ENCODE measurements at places on chromosomes 5 and 9.

DNA sequence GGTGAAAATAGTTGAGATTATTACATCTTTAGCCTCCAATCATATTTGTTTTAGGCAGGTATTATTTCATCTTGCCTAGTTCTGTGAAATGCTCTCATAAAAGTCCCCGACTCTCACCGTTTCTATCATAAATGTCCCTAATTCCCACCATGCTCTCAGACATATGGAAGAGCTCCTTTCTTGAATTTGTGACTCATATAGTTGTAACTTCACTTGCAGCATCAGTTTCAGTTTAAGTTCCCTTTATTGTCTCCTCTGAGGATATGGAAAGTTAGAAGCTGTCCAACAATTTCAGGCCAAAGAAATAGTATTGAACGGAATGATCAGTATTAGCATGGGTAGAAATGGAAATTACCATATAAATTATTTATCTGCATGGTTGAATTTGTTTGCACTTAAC, 187.5 kb upstream of the NR4A3 start:
- DNase-seq = no peak

- peak; percentile 74 for DNase-seq
These were observed 11.1 kb downstream of the TTC39B start for GRCh38 chr9:15295761-15296405.

- DNase-seq = no peak
These were observed 39.1 kb upstream of the NOTCH1 start for GRCh38 chr9:136584934-136585333.

DNA sequence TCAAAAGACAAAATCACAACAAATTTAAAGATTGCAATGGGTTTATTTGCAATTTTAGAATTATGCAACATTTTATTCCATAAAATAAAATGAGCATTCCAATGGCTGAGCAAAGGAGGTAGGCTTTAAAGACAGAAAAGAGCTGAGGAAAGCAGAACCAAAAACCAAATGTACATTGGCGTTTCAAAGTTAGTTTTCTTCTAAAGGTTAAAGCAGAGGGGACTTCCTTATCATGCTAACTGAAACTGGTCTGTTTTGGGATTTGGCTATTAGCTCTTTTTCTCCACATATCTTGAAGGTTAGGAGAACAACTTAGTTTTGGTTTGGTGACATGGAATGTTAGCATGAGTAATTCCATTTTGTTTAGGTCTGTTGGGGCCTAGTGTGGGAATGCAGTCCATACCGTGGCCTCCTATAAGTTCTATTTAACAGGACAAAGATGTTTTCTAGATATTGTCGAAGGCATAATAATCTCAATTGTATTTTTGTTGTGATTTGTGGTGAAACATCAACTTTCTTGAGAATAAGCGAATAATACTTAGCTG, 20.3 kb downstream of the DCP2 start:
- no peak for DNase-seq

DNA sequence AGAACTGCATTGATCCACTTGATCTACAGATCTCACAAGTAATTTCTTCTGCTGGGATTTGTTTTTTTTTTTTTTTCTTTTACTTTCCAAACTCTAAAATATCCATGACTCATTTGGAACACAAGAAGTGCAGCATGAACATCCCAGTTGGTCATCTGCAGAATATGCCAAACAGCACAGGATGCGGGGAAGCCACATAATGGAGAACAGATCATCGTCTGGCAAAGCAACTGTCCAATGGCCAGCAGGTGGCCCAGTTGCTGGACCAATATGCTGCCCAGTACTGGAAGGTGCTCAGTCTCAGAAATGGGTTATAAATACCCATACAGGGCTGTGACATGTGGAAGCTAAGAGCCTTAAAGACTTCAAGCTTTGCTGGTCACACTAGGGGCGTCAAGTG, 221.3 kb upstream of the TAS2R1 start:
- DNase-seq = no peak

- DNase-seq = no peak
These were observed 1.8 kb downstream of the LPCAT1 start for GRCh38 chr5:1521671-1522600.

DNA sequence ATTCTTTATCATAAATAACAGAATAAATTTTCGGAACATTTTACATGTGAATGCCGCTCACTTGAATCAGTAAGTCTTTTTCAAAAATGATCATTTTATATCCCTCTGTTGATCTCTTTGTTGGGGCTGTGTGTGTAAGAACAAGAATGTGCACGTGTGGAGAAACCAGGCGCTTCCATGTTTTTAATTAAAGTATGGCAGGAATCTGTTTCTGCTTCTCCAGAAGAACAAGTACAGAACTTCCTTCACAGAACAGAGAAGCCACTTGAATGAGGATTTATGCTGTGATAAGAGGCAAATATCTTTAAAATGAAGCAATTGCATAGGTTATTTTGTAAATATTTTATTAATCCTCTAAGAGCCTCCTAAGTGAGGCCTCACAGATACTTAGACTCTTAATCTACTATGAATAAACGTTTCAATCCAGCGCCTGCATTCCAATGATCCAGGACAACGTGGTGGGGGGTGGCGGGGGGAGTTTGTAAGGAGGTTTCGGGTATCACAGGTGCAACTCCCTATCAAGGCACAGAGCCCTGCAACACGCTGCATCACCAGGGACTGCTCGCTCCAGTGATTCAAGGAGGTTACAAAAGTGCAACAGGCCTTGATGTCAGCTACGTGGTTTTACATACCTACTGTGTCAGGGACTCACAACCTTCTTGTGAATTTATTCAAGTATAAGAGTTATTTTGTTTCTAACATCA, 409.2 kb downstream of the BNC2 start:
- DNase-seq = no peak

GRCh38 chr5:83107692-83108420, 30.5 kb downstream of the XRCC4 start:
- DNase-seq = no peak

- no peak for DNase-seq
These were observed 42.7 kb downstream of the UBE2QL1 start for GRCh38 chr5:6491196-6491918.

GRCh38 chr5:53642061-53642460, 81.6 kb downstream of the NDUFS4 start:
- DNase-seq = no peak

GRCh38 chr9:14051419-14051818, 262.5 kb downstream of the NFIB start:
- no peak for DNase-seq

DNA sequence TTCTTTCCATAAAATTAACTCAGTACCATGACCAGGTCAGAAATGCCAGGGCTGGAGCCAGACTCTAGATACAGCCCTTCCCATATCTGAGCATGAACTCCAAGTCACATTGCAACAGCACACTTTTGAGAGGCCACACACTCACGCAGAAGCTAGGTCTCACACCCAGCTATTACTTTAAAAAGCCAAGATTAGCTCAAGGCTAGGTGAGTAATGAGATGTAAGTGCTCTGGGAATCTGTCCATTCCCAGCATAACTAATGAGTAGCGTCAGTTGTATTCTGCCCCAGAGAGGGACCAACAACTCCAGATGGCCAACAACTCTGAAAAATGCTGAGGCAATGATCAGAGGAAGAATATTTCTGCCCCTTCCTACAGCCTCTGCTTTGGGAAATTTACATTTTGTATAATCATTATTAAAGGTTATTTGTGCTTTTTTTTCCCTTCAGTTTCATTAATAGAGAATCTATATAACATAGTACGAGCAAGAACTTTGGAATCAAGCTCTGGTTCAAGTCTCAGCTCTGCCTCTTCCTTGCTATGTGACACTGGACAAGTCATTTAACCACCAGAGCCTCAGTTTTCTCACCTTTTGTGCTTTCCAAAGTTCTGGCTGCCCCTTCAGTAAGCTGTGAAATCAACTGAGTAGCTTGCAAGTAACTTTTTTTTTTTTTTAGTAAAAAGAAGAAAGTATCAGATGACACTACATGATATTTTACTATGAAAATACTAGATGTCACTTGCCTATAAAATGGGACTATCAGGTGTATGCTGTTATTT, 118.3 kb downstream of the NR6A1 start:
- no peak for DNase-seq

DNA sequence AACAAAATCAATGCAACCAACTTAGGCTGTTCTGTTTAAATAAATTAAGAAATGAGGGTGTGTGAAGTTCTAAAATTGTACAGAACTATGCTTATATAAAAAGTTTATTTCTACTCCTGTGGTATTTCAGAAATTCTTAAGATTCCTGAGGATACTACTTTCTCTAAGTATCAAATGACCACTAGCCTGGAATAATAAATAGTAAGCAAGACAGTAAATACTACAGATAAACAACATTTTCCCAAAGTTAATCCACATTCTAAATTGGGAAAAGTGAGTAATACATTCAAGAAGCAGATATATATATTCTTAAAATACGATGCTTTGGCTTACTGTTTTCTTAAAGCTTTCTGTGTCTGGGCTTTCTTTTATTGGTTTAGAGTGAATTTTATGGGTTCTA, 29.5 kb downstream of the CCNH start:
- DNase-seq = no peak

DNA sequence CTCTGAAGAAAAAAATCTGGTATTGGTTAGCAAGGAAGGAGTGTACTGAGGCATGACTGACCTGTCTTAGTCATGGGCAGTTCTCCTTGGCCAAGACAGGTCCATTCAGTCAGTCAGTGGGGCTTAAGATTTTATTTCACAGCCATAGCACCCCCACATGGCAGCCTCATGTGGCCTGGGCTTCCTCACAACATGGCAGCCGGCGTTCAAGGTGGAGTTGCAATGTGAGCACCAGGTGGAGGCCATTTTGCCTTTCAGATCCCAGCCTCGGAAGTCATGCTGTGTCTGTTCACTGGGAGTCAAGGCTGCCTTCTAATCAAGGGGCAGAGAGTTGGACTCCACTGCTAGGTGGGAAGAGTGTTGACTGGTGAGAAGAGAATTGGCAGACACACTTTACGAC, 10.3 kb upstream of the CARD19 start:
- no peak for DNase-seq

DNA sequence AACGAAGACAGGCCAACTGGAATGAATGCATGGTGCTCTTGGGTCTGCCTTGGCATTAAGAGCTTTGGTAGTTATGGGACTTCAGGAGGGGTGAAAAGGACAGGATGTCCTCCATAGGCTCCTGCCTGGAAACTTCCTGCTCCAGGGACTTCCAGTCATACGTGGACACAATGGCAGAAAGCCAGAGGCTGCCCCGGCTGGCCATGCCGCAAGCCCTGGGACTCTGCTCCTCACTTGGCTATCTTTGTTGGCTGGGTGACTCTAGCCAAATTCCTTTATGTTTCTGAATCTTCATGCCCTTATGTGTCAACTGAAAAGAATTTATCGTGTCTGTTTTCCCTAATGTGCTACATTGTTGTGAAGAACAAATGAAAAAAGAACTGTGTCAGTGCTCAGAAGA, 136.9 kb downstream of the SIL1 start:
- no peak for DNase-seq

- no peak for DNase-seq
These were observed 3.6 kb downstream of the PAEP start for GRCh38 chr9:135565141-135565628.

- DNase-seq = no peak
These were observed 53.6 kb downstream of the SAXO1 start for GRCh38 chr9:18979367-18979766.

DNA sequence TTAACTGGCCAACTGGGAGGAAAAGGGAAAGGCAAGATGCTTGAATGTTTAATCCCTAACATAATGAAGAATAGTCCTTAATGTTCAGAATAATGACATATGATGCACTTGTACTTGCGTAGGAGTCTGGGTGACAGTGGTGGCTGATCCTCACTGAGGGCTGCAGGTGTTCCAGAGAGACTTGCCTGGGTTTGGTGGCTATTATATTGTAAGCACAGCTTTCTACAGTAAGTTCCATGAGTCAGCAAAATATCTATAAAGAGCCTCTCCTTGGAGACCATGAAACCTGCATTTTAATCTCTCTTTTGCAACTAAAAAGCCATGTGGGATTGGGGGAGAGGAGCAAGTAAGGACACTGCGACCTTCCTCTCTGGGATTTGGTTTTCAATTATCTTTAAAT, 1.9 kb upstream of the NPR2 start:
- no peak for DNase-seq

- DNase-seq = no peak
These were observed 497 bp downstream of the NSA2 start for GRCh38 chr5:74767579-74767913.

DNA sequence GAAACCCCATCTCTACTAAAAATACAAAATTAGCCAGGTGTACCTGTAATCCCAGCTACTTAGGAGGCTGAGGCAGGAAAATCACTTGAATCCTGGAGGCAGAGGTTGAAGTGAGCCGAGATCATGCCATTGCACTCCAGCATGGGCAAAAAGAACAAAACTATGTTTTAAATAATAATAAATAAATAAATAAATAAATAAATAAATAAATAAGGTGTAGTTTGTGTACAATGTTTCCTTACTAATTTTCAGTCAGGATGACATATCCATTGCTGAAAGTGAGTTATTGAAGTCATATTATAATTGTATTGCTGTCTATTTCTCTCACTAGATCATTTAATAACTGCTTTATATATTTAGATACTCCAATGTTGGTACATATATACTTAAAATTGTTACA, 581.5 kb upstream of the DAB2 start:
- no peak for DNase-seq

DNA sequence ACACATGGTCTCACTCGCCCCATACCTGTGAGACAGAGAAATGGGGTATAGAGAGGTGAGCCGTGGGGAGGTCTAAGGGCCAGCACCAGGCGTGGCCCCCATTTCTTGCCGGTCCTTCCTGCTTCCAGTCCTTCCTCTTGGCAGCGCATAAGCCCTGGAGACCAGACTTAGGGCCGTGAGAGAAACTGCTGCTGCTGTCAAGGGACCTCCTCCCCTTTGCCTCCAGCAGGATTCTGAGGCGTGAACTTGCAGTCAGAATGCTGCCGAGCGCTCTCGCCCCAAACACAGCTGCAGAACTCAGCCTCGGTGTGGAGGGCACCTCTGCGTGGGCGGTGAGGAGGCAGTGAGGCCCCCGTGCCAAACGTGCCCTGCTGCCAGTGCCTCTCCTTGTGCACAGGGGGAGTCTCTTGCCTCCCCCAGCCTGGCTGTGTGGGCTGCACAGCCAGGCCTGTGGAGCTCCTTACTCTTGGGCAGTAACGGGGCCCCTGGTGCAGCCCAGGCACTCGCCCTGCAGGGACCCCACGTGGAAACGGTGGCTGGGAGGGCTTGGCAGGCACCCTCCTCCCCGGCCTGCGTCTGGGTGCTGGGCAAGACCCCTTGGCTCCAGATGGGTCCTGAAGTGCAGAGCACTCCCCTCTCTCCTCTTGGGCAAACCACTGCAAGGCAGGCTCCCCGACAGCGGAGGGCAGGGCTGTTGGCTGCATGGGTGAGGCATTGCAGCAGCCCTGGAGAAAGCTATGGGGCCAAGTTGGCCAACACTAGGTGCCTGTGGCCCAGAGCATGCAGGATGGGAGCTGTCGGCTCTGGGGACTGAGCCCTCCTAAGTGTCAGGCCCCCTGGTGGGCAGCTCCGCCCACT, 85.4 kb downstream of the RXRA start:
- no peak for DNase-seq

DNA sequence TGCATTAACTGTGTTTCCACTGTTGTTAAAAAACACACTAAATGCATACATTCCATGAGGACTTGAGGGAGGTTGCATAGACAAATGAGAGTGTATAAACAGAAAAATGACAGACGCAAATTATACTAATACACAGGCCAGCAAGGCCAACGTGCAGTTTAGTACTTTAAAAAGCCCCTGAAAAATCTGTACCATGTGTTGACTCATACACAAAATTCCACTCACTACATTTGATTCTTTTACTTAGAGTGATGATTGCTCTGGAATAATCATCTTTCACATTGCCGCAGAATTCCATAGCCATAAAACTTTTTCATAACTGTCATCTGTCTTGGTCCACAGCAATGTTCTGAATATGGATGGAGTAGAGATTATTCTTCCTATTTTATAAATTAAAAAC, 215.7 kb downstream of the FAM114A2 start:
- no peak for DNase-seq

- no peak for DNase-seq
These were observed 1448.7 kb upstream of the ACO1 start for GRCh38 chr9:30935730-30936129.

Measured in activated CD4-positive, alpha-beta T cell treated with anti-CD3 and anti-CD28 coated beads, Interleukin-10, Interleukin-2, amounts not matched to agents 100 ng/mL and 50 ng/mL, durations not matched to agents 16 hours and 8 hours (primary cell).